ENCODE measurements at places on chromosomes 4 and X.

DNA sequence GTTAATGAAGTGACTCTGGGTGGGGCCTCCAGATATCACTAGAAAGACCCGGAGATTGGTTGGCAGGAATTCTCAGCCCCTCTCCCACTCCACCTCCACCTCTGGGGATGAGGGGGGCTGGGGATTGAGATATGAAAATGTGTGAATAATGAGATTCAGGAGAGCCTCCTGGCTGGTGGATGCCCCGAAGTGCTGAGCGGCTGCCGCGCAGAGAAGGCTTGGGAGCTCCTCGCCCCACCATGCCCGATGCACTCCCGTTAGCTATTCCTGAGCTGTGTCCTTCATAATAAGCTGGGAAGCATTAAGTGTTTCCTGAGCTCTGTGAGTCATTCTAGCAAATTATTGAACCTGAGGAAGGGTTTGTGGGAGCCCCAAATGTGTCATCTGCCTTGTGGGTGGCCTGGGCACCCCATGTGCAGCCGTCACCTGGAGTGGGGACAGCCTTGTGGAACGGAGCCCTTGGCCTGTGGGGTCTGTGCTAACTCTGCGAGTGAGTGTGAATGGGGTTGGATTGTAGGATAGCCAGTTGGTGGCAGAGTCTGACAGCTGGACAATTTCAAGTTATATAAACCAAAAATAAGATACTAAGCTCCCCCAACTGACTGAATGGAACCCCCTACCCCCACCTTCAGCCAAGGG is 4.4 kb upstream of the MAEA start:
- no peak for DNase-seq

GRCh38 chrX:103556963-103557612 is 28.2 kb upstream of the TCEAL4 start:
- DNase-seq: no peak

GRCh38 chr4:163494360-163495241 is at the start of gene TMA16:
TSS of gene TMA16 (plus strand) at chr4:163494690. CDS start at chr4:163494802, 112 bp downstream.
- DNase-seq: peak; percentile 88

DNA sequence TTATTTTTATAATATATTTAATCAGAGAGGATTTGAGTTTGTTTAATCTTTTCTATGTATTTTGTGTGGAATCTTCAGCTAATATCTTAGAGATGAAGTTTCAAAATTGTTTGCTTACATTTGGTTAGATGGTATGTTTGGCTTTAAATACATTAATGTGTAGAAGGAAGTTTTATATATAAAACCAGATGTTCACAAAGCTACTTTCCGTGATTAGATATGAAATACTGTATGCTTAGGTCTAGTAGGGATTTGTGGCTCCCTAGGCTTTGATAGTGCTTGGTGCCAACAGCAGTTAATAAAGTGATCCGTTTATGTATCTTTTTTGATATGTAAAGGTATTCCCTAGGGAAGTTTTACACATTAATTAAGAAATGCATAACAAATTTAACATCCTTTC is 223.0 kb downstream of the ARHGAP10 start:
- no peak for DNase-seq

GRCh38 chr4:113943863-113944262 is 35.6 kb downstream of the ARSJ start:
- DNase-seq: no peak

GRCh38 chrX:30561191-30561590 is 16.4 kb downstream of the TASL start:
- no peak for DNase-seq

- no peak for DNase-seq
These were observed 32.8 kb downstream of the MGARP start for GRCh38 chr4:139247241-139247640.

- DNase-seq: no peak
These were observed 37.4 kb downstream of the PPP3CA start for GRCh38 chr4:101309925-101310324.

- no peak for DNase-seq
These were observed 558.9 kb downstream of the SPOCK3 start for GRCh38 chr4:166675411-166675810.

- DNase-seq: no peak
These were observed 66.0 kb downstream of the CBLL2 start for GRCh38 chrX:22338740-22339139.

- no peak for DNase-seq
These were observed 12.5 kb downstream of the HS3ST1 start for GRCh38 chr4:11416071-11416766.

DNA sequence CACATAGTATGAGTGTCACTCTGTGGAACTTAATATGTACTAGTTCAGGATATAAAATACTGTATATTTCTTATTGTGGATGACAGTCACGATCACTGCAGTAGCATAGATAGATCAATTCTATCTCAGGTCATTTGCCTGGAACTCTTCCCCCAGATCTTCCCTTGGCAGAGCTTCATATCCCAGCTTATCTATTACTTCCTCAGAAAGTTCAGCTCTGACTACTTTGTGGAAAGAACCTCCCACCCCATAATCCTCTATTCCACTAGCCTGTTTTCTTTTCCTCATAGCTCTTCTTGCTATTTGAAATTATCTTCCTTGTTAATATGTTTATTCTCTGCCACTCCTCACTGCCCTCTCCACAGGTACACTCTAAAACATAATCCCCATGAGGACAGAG is 10.9 kb downstream of the FAM241A start:
- DNase-seq: no peak

- no peak for DNase-seq
These were observed 21.0 kb upstream of the DOCK11 start for GRCh38 chrX:118474586-118474985.

DNA sequence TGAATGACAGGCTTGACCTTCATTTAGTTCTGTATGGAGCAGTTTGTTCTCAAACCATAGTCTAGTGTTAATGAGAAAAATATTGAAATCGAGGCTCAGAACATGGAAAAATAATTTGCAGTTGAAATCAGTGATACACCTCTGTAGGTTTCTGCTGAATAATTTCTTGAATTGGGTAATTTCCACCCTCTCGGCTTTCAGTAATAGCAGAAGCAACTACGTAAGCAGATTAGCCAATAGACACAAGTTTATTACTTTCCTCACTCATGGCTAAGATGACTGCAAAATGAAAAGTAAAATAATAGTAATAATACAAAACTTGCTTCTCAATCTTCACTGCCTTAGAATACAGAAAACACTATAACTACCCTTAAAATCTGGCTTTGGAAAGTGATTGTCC is 46.0 kb downstream of the USP38 start:
- DNase-seq: no peak

- DNase-seq: peak; percentile 78
These were observed 3.0 kb upstream of the UBA1 start for GRCh38 chrX:47190445-47191269.

- no peak for DNase-seq
These were observed 29.6 kb downstream of the PHOX2B start for GRCh38 chr4:41718907-41719306.

GRCh38 chrX:133590703-133591505 is 175.6 kb upstream of the GPC4 start:
- no peak for DNase-seq

DNA sequence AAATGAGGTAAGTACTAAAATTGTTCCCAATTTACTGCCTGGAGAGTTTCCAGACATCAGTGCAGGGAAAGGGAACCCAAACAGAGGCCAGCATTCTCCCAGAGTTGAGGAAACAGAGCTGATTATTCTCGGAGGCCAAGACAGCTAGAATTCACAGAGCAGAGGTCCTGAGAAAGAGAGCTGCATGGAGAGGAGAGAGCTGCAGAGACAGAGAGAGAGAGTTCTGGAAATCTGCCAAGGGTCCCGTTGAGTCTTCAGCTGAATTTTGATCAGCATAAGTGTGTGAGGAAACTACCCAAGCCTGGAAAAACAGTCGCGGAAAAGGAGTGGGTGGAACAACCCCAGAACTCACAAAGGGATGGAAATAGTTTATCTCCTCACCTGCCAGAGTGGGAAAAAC is 43.8 kb upstream of the GPR173 start:
- no peak for DNase-seq

Data from GM04504 (cell line).